ENCODE measurements at places on chromosomes 12 and 14.
A peak's percentile ranks its signal among the peaks of the same experiment; 100 is the strongest.

DNA sequence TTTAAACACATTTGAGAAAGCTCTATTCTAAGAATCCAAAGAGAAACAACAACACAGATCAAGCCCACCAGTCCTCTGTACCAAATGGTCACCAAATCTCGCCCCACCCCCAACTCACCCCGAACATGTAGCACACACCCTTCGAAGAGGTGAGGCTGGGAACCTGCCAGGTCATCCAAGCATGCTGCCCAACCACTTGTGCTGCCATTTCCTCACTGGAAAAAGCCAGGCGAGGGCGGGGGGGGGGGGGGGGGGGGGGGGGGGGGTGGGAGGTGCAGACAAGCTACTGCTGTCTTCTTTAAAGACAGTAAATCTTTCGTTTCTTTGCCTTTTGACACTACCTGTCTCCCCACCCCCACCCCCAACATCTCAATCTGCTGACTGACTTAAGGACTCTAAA is 59.9 kb downstream of the SETD3 start:
- no peak for DNase-seq

DNA sequence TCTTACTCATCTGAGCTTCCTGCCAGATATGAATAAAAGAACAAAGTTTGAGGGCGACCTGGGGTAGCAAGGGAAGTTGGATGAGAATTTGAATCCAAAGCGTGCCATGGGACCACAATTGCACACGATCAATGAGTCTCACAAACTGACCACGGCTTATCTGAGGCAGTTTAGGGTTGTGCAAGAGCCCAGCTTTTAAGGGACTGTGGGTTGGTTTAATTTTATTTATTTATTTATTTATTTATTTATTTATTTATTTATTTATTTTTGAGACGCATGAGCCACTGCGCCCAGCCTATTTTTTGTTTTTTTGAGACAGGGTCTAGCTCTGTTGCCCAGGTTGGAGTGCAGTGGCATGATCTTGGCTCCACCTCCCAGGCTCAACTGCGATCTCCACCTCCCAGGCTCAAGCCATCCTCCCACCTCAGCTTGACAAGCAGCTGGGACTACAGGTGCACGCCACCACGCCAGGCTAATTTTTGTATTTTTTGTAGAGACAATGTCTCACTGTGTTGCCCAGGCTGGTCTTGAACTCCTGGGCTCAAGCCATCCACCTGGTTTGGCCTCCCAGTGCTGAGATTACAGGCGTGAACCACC is 1.1 kb downstream of the AMDHD1 start:
- no peak for DNase-seq

GRCh38 chr12:28799348-28799747 is 349.7 kb upstream of the FAR2 start:
- no peak for DNase-seq

DNA sequence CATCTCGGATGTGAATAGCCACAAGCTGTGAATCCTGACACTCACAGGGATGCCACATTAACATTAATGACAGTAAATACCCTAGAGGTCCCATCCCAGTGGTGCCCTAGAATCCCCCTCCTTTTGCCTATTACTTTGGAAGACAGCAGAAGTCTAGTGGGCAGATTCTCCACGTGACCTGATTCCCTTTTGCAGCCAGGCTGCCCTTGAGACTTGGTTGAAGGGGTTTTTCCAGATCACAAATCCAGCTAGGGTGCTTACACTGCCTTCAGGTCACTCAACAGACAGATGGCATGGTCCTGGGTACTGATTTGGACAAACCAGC is 8.7 kb downstream of the HDAC7 start:
- DNase-seq: no peak

GRCh38 chr12:51970904-51971646 is 19.6 kb downstream of the ACVR1B start:
- peak; percentile 22 for DNase-seq

DNA sequence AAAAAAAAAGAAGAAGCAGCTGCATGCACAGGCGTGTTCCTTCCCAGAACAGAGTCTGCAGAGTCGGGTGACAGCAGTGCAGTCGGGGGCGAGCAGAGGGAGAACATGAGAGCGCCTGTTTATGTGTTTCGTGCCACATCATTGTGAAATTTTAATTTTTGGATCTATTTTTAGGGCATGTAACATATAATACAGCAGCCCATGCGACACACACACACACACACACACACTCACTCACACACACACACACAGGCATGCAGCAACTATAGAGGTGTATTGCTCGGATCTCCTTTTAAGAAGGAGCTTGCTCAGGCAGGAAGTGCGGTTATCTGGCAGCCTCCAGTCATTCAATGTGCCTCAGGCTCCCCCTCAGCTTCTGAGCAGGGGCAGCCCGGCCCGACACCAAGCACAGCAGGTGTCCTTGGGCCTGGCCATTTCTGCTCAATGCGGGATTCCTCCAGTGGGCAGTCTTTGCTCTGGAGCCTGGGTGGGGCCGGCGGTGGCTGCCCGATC is 71.8 kb downstream of the ZNF664 start:
- DNase-seq: no peak

DNA sequence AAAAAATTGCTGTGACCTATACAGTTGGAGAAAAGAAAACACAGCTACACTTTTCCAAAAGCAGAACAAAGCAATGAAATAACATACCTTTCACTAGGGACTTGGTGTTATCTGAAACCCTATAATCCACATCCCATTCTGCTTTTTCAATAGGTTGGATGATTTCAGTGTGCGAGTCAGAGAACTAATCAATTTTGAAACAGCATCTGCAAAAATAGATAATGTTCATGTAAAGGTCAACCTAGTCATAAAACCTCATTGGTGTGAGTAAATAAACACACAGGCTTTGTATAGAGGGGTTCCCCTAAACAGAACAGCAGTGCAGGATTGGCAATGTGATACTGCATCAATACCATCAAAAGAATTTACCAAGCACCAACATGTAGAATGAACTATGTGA is 173.0 kb upstream of the G2E3 start:
- DNase-seq: no peak

- peak; percentile 80 for DNase-seq
These were observed at the start of gene RBMS2 for GRCh38 chr12:56521590-56522371. Gene RBMS2 (plus strand): TSS chr12:56521820. CDS start chr12:56522024, 204 bp downstream.

- DNase-seq: no peak
These were observed 256.1 kb downstream of the NAV3 start for GRCh38 chr12:78086553-78087362.

- DNase-seq: no peak
These were observed 102.1 kb downstream of the FIGNL2 start for GRCh38 chr12:51746416-51746815.

- DNase-seq: no peak
These were observed 214.7 kb downstream of the PDZRN4 start for GRCh38 chr12:41402801-41403200.

GRCh38 chr12:53193040-53193439 is 12.3 kb upstream of the CSAD start:
- no peak for DNase-seq

GRCh38 chr12:77343291-77343690 is 277.9 kb upstream of the E2F7 start:
- DNase-seq: no peak

DNA sequence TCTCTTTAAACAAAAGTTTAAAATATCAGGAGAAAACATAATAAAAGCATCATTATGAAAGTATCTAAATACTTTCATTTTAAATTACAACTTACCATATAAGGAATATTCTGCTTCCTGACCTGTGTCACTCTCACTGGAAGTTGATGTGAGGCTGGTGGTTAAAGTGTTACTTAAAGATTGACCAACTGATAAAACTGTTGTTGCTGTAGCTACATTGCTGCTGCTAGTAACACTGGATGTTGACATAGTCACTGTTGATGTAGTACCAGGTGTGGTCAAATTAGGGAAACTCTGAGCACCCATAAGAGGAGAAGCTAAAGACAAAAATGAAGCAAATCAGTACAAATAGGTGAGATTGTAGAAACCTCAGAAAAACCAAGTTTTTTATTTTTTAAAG is 79.9 kb downstream of the HECTD1 start:
- DNase-seq: no peak

DNA sequence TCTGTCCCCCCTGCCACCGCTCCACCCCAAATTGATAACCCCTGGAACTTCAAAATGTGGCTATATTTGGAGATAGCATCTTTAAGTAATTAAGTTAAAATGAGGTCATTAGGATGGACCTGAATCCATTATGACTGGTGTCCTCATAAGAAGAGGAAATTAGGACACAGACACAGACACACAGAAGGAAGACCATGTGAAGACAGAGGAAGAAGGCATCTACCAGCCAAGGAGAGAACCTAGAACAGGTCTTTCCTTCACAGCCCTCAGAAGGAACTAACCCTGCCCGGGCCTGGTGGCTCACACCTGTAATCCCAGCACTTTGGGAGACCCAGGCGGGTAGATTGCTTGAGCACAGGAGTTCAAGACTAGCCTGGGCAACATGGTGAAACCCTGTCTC is 3.6 kb upstream of the HRK start:
- DNase-seq: no peak

DNA sequence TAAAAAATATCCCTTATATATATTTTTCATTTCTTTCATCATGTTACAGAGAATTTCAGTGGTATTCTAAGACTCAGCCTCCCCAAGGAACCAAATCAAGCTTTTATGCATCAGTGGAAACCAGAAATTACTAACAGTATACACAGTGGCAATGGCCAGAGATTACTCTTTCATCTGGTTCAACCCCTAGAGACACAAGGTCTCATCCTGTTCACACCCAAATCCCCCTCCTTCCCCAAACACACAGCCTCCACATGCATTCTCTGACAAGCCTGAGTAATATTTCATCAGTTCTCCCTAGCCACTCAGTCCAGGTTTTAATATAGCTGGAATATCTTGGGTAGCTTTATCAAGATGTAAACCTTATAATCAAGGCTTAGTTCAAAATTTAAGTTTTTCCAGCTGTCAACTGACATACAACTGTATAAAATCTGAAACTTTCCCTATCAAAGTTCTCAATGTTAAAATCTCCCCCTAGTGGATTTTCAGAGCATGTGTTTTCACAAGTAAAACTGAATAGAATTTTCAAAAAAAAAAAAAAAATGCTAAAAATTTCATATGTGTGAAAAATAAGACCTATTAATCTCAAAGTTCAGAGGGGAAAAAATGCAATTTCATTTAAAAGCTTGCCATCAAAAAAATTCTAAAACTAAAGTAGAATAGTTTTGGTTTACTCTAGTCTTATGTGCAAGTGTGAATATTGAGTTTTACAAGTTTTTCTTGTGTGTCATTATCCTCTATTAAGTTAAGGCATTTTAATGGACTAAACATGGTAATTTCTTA is 10.5 kb upstream of the SSTR1 start:
- no peak for DNase-seq

GRCh38 chr12:106110626-106111300 is 28.0 kb downstream of the NUAK1 start:
- no peak for DNase-seq
